ENCODE measurements at places on chromosomes 1 and 21.

GRCh38 chr21:33075128-33075527 is 5.2 kb downstream of the OLIG1 start:
- no peak for DNase-seq

- DNase-seq: no peak
Measured at GRCh38 chr1:243438815-243439214, 183.0 kb downstream of the SDCCAG8 start.

- no peak for DNase-seq
Measured at GRCh38 chr1:85580872-85581801, 576 bp downstream of the CCN1 start.

DNA sequence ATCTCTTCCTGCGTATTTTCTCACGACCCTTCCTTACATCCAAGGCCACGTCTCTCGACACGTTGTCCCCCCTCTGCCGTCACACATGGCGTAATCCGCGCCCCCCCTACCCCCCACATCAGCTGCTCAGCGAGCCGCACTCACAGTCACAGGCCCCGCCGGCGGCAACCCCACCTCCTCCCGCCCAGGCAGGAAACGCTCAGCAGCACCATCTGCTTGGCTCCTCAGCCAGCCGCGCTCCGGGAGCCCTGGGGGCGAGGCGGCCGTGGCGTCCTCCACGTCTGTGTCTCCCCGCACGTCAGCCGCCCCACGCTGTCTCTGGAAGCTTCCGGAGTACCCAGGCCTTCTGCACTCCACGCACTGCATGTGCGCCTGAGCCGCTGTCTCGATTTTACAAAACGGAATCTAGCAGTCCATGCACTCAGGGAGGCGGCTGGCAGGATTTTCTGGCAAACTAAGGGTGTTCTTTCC is 64.6 kb downstream of the SIK1 start:
- DNase-seq: peak; percentile 43

GRCh38 chr1:62590255-62590969 is 6.9 kb upstream of the ANGPTL3 start:
- DNase-seq: no peak

DNA sequence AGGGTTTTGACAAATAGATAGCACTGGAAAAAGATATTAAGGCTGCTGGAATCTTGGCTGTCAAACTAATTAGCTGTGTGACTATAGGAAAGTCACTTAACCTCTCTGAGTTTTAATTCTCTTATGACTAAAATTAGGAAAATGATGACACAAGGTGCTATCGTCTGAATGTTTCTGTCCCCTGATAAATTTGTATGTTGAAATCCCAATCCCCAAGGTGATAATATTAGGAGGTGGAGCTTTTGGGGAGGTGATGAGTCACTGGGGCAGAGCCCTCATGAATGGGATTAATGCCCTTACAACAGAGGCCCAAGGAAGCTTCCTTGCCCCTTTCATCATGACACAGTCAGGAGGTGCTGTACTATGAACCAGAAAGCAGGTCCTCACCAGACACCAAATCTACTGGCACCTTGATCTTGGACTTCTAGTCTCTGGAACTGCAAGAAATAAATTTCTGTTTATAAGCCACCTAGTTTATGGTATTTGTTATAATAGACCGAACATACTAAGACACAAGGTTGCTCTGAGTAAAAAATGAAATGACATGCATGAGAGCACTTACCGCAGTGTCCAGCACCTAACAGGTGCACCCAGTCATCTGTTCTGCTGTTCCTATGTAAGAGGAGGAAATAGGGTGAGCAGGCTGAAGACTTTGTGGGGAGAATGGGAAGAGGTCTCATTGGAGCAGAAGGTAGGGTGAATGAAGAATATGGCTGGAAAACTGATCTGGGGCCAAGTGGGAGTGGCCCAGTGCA is 26.3 kb upstream of the DISP1 start:
- DNase-seq: no peak

DNA sequence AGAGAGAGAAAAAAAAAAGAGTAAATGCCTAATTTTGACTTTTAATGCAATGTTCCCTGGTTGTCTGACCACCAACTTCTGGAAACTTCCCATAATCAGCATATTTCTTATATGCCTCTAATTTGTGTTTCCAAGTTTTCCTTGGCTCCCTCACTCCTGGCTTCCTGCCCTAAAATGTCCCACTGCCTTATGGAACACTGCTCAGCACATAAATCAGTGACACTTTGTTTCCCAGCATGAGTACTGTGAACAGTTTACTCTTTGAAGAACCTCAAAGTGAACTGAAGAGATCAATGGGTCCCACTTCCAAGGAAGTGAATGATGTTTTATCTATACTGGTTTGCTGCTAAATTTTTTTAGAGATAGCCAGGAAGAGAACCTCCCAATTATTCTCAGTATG is 271.3 kb upstream of the PRMT6 start:
- DNase-seq: no peak

DNA sequence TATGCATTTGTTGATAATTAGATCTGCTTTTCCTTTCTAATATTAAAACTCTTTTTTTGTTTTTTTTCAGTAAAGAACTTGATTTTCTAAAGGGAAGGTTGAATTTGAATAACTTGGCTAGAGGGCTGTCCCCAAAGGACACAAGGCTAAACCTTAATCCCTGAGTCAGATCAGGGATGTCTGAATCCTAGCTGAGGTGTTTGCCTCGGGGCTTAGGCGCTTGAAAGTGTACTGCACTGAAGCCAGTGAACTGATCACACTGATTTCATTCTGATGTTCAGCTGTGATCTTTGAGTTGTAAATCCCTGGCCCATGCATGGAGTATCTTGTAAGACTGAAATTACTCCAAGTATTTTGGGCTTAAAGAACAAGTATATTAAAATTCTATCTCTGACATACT is 42.8 kb downstream of the MTR start:
- no peak for DNase-seq

- DNase-seq: no peak
Measured at GRCh38 chr1:223716302-223716862, 4.0 kb downstream of the CAPN2 start.

- no peak for DNase-seq
Measured at GRCh38 chr1:13586001-13586400, 2.4 kb downstream of the PDPN start.

DNA sequence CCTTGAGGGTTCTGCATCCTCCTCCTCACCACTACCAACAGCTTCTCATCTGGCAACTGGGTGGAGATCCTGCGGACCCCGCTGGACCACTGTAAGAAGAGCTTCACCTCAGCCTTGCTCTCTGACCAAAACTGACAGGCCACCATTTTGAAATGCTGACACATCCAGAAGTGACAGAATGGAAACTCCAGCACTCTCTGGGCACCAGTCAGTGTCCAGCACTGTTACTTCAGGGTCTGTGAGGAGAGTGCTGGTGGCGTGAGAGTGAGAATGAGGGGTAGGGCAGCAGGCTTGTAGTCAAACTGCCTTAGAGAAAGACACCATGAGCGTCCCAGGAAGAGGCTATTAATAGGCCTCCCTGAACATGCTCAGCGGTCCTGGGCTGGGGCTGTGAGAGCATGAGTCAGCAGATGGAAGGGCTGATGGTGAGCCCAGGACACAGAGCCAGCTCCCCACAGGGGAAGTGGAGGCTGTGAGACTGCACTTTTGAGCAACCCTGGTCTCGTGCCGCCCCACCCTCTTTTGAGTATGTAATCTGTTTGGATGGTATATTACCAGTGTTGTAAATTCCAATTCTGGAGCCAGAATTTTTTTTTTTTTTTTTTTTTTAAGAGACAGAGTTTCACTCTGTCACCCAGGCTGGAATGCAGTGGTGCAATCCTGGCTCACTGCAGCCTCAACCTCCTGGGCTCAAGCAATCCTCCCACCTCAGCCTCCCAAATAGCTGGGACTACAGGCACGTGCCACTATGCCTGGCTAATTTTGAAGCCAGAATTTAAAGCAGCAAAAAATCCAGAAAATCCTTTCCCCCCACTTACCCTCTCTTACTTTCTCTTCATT is 34.4 kb upstream of the SLC30A1 start:
- no peak for DNase-seq

- no peak for DNase-seq
Measured at GRCh38 chr1:18723701-18724411, 93.2 kb downstream of the PAX7 start.

GRCh38 chr1:18950401-18951026 is 6.0 kb downstream of the IFFO2 start:
- no peak for DNase-seq

GRCh38 chr1:56452027-56453011 is 127.0 kb downstream of the PLPP3 start:
- no peak for DNase-seq

GRCh38 chr1:170634824-170635410 is 29.0 kb upstream of the PRRX1 start:
- DNase-seq: no peak

DNA sequence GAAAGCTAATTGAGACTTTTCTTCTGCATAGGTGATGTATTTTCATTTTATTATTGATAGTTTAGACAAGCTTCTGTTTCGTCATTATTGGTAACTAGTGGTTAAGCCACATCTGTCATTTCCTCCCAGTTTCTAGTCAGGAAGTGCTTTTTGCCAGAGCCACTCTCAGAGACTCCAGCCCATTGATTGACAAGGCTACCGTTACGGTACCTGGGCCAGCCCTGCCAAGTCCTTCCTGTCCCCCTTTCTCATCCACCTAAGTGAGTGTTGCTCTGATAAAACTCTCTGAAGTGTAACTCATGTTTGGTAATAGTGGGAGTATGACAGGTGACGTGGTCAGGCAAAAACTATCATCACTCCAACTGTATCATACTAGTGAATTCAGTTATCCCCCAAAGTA is 29.6 kb upstream of the AGL start:
- no peak for DNase-seq

- DNase-seq: no peak
Measured at GRCh38 chr1:225990705-225991464, 8.3 kb downstream of the SDE2 start.

GRCh38 chr1:16474166-16474800 is 33.8 kb downstream of the NECAP2 start:
- no peak for DNase-seq

DNA sequence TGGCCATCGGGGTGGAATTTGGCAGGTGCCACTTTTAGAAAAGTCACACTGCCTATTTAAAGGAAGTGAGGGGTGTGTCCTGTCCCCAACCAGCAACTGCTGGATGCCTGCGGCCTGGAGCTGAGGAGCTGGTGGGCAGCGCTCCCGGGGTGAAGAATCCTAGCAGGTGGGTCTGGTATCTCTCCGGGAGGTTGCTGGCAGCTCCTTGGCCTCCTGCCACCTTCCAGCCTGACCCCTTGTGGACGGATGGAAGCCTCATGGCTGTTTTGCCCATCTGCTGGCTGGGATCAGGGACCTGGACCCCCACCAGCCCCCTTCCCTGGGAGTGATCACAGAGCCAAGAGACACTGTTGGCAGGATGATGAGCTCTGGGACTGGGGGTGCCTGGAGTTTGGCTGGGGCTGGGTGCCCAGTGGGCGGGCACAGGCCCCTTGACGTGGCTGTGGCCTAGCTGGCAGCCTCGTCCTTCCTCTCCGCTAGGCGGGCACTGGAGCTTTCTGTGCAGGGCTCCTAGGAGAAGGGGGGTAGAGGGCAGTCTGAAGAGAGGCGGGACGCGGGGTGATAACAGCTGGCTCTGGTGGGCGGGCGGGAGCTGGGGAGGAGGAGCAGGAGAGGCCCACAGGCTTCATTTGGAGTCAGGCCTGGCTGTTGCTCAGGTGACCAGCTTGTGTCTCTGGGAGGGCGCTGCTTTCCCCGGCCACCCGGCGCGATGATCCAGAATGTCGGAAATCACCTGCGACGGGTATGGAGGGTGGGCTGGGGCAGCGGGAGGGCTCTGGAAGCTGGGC is at the start of gene ACOT11:
Gene ACOT11 (plus strand): TSS at position 628 of the 788 bp plus-strand sequence. CDS start 82 bp downstream, at position 710.
- DNase-seq: peak; percentile 71

- no peak for DNase-seq
Measured at GRCh38 chr1:213466541-213466940, 415.5 kb downstream of the RPS6KC1 start.

GRCh38 chr1:203219934-203220333 is 9.5 kb downstream of the CHIT1 start:
- DNase-seq: no peak

DNA sequence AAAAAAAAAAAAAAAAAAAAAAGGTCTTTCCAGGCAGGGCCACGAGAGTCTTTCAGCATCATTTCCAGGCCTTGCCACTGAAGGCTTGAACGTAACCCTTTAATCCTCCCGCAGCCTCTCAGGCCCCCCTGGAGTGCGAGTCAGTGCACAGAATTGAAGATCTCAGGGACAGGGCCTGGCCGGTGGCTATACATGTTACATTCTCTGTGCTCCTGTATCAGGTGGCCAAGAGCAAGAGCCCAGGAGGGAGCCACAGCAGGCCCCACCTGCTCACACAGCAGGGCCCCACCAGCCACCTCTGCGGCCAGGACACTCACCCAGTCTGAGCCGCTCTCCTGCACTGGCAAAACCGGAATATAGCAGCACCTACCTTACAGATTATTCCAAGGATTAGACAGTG is 34.1 kb upstream of the SLC25A33 start:
- no peak for DNase-seq

All from anterior cingulate cortex (tissue), 58 donors.